ENCODE measurements at places on chromosomes 11 and 22.

- no peak for DNase-seq
Observed at GRCh38 chr11:77435972-77436371, 37.9 kb downstream of the PAK1 start.

GRCh38 chr11:31779374-31779791 is 31.7 kb downstream of the PAX6 start:
- DNase-seq: no peak

- DNase-seq: no peak
Observed at GRCh38 chr22:28139961-28140360, 220.9 kb upstream of the PITPNB start.

DNA sequence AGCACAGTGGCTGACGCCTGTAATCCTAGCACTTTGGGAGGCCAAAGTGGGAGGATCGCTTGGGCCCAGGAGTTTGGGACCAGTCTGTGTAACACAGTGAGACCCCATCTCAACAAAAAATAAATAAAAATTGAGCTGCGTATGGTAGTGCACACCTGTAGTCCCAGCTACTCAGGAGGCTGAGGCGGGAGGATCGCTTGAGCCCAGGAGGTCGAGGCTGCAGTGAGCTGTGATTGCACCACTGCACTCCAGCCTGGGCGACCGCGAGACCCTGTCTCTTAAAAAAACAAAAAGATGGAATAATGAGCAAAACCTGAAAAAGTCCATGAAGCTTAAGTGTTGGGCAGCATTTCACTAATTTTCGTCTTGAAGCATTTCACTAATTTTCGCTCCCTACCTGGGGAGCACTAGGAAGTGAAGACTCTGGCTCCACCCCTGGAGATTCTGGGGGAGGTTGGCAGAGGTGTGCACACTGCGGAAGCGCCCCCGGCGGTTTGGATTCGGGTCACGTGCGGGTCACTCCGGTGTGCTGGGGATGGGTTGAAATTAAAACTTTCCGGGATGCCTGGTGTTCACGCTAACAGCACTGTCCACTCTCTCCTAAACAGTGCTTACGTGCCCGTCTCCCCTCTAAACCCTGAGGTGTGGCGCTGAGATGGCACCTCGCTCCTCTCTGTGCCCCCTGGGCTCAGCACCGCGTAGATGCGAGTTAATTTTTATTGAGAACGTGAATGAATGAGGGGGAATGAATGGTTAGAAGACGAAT is 906 bp upstream of the NAA40 start:
- no peak for DNase-seq

- no peak for DNase-seq
Observed at GRCh38 chr22:34845391-34845790, 220.6 kb upstream of the ISX start.

DNA sequence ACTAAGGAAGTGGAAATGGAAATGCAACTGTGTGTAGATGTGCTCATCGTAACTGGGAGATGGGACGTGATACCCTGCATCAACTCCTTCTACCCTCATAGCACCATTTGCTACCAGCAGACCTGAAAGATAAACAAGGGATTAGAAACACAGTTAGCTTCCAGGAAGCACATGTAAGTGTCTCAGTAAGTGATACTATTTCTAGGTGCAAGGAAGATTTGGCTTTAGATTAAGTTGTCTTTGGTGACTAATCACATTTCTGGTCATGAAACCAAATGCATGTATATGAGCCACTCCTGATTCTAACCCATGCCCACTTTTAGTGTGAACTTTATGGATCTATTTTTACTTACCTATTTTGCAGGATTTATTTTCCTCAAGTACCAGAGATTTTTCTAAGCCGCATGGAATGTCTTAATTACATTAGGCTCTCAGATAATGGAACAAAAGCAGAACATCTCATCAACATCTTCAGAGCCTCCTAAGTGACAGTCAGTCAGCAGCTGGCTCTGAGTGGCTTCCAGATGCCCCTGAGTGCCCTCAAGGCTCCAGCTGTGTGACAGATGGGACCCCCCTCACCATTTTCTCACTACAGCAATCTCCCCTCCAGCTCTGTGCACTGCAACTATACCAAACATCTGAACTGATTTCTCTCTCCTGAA is 21.2 kb downstream of the SLC5A12 start:
- DNase-seq: no peak

DNA sequence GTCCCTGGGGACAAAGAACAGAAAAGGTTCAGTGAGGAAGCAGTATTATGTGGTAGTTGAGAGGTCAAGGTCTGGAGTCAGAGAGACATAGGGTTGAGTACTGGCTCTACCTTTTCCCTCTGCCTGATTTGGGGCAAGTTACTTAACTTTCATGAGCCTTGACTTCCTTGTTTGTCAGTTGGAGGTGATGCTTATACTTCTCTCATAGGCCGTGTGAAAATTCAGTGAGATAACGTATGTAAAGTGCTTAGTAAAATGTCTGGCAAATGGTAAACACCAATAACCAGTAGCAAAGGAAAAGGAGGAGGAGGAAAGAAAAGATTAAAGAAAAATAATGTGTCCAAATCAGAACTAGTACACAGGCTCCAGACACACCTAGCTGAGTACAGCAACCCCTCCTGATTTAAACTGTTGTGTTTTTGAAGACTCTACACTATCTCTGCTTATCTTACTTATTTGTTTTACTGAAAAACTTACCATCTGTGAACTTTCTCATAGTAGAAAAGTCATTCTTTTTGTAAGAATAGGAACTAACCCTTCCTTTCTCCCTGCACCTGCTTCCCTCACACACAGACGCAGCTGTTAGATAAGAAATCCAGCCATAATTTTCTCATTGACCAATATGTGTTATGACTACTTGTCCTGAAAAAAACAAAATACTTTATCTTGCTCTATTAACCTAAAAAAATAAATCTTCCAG is 126.9 kb downstream of the CD44 start:
- DNase-seq: no peak

Measured in NCI-H460 (cell line).